ENCODE measurements at places on chromosomes 1 and 21.

DNA sequence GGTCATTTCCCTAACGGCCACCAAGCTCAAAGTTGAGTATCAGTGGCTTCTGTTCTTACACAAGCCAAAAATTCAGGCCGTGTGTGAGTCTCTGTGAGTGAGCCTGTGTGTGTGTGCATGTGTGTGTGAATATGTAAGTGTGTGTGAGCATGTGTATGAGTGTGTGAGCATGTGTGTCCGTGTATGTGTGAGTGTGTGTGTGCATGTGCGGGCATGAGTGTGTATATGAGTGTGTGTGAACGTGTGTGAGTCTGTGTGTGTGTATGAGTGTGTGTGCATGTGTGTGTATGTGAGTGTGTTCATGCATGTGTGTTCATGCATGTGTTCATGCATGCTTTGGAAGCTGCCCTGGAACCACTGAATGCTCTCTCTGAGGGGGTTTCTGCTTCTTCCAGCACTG, 105.7 kb downstream of the AJAP1 start:
- DNase-seq: no peak

- no peak for DNase-seq
Measured at GRCh38 chr21:29289317-29289716, 9.4 kb upstream of the BACH1 start.

GRCh38 chr1:162216604-162217003, 147.1 kb downstream of the NOS1AP start:
- no peak for DNase-seq

- no peak for DNase-seq
Measured at GRCh38 chr1:6984986-6985385, 199.7 kb downstream of the CAMTA1 start.

GRCh38 chr1:243455760-243456651, 200.2 kb downstream of the SDCCAG8 start:
- DNase-seq: no peak

DNA sequence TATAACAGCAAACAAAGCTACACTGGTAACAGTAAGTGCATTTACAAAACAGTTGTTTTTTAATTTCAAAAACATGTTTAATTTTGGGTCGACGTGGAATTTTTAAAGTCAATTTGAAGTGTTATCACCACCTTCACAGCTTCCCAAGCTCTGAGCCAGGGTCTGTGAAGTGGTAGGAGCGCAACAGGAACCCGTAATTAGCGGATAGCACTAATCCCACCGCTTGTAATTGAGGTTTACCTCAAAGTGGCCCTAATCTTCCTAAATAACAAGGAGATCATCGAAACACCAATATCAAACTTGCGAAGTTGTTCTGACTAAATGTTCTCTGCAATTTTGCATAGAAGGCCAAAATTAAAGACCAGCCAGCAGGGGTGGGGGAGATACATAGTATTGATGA, 18.8 kb downstream of the LBR start:
- DNase-seq: no peak

DNA sequence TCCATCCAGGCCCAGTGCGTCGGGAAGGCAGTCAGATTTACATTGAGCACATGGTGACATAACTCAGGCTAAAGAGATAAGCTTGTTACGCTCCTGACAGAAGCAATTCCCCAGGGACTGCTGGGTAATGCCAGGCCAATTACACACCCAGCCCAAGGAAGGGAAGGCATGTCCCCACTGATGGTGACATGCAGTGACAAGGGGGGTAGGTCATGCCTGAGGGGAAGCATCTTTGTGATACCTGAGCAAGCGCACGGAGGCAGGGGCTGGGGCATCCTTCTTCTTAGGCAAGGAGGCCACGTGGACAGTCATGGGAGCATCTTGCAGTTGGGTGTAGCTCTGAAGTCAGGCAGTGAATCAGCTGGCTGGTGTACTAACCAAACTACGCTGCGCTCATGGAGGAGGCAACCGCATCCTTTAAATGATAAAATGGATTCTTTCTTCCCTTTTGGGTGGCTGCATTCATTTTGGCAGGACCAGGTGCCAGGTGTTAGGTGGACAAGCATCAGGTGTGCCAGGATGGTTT, 39.6 kb upstream of the GRIK3 start:
- DNase-seq: no peak

DNA sequence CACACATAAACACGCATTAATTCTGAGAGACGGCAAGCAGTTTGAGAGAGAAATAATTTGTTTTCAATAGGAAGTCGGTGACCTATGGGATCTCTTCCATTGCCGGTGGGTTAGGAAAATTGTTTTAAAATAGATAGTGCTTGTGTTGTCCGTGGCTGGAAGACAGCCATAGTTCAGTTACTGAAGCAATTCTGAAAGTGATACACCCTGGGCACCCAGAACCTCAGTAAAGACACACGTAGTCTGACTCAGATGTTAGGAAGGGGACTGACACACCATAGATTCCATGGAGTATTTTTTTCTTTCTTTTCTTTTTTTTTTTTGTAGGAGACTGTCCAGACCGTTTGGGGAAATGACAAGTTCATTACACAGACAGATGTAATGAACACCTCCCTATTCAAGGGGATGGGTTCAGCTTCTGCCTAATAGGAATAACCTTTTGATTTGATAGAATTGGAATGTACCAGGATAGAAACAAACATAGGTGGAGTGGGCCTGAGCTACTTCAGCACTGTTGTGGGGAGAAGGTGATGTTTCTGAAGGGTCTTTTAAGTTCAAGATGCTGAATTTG, 1.6 kb downstream of the C1orf21 start:
- DNase-seq: peak; percentile 68

GRCh38 chr1:192284927-192285326, 31.9 kb upstream of the RGS21 start:
- no peak for DNase-seq

DNA sequence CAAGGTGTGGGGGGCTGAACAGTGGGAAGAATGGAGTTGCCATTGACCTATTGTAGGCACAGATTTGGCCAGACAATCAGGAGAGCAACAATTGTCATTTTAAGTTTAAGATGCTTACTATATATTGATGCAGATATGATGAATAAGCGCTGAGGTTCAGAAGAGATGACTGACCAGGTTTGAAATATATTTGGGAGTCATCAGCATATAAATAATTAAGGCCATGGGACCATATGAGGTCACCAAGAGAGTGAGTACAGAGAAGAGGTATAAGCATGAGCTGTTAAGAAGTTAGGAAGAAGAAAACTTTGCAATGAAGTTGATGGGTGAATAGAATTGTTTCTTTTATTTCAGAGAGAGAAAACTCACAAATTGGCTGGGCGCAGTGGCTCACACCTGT, 4.5 kb upstream of the GADD45A start:
- DNase-seq: no peak

- no peak for DNase-seq
Measured at GRCh38 chr1:156704930-156705320, 458 bp downstream of the CRABP2 start.

DNA sequence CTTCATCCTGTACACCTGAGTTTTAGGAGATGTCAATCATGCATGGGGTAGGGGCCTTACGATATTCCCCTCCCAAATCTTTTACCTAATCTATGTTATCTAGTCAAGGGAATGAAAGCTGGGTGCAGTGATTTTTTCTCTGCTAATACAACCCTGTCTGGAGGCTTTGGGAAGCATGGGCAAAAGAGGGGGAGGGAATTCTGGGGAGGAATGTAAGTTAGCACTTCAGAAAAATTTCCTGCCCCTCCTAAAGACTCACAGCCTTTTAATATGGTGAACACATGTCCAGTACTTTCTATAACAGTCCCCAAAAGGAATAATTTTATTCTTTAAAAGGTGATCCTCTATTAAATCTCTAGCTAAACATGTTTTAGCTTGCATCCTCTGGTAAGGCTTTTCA, 25.6 kb upstream of the PRELP start:
- DNase-seq: no peak

DNA sequence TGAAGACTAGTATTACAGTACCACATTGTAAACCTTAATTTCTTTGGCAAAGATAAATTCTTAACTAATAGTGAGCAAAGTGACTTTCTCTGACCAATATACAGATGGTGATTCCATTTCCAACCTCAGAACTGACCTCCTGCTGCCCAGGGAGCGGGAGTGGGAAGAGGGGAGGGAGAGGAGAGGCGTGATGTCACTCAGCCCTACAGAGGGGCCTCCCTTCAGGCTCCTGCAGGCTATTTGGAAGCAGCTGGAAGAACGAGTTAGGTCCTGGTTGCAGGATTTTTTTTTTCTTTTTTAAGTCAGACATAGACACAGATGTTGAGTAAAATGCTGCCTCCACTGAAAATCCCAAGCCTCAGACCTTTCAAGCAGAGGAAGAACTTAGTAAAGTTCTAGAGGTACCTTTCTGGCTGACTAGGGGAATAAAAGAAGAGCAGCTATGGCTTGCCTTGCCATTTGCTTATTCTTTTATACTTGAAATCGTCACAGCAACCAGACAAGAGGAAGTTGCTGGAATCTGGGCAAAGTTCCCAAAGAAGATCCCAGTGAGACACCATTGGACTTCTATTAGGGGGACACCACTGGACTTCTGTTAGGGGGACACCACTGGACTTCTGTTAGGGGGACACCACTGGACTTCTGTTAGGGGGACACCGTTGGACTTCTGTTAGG, 54.5 kb downstream of the EXO1 start:
- no peak for DNase-seq

DNA sequence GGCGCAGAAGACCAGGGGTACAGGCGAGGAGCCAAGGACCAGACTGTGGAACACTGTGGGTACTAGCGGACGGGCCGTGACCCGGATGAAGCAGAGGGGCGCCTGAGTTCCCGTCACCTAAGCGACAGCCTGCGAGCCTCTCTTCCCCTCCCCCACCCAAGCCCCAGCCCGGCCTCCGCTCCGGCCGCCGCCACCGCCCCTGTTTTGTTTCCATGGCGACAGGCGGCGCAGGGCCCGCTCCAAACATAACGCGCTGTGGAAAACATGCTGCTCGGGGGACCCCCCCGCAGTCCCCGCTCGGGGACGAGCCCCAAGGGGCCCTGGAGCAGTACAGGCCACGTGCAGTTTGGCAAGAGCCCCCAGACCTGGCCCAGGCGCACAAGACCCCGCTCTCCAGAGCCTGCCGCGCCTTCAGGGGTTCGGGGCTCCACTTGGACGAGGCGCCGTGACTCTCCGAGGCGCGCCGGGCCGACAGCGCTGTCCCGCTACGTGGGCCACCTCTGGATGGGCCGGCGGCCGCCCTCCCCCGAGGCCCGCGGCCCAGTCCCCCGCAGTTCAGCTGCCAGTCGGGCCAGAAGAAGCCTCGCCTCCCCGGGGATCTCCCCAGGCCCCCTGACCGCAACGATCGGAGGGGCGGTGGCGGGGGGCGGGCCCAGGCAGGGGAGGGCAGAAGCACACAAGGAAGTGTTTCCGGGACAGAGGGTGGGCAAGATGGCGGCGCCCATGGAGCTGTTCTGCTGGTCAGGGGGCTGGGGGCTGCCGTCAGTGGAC, at the start of gene MTX1:
MTX1 (plus strand) TSS at position 155 of the 771 bp plus-strand sequence; CDS start at position 265, 110 bp downstream.
- DNase-seq: peak; percentile 91

DNA sequence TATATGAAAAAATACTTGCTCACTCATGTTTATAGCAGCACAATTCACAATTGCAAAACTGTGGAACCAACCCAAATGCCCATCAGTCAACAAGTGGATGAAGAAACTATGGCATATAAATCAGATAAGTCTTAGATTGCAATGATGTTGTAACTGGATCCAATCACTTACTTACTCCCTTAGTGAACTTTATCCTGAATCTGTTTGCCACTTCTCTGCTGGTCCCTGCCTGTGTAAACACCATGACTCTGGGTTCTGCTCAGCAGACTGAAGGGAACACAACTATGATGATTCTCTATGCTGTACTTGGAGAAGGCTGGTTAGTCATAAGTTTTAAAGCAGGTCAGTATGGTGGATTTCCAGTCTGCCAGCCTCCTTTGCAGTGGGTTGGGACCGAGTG, 391.2 kb downstream of the RWDD3 start:
- DNase-seq: no peak

DNA sequence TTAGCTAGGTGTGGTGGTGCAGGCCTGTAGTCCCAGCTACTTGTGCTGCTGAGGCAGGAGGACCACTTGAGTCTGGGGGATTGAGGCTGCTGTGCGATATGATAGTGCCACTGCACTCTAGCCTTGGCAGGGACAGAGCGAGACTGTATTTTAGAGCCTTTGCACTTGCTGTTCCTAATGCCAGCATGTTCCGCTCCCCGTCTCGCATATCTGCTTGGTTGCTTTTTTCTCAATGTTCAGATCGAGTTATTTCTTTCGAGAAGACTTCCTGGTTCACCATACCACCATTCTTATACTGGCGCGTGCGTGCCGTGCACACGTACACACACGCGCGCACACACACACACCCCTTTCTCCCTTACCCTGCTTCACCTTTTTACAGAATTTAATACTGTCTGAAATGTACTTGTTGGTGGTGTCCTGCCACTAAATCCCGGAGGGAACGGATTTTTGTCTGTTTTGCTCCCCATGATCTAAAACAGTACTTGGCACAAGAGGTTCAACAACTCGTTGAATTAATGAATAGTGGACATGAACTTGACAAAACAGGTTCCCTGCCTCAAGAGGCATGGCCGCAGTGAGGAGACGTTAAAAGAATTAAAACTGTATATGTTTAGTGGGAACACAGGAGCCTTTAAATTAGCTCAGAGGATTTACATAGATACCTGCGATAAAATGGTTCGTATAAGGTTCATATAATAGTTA, 1.1 kb upstream of the RPRD2 start:
- no peak for DNase-seq

DNA sequence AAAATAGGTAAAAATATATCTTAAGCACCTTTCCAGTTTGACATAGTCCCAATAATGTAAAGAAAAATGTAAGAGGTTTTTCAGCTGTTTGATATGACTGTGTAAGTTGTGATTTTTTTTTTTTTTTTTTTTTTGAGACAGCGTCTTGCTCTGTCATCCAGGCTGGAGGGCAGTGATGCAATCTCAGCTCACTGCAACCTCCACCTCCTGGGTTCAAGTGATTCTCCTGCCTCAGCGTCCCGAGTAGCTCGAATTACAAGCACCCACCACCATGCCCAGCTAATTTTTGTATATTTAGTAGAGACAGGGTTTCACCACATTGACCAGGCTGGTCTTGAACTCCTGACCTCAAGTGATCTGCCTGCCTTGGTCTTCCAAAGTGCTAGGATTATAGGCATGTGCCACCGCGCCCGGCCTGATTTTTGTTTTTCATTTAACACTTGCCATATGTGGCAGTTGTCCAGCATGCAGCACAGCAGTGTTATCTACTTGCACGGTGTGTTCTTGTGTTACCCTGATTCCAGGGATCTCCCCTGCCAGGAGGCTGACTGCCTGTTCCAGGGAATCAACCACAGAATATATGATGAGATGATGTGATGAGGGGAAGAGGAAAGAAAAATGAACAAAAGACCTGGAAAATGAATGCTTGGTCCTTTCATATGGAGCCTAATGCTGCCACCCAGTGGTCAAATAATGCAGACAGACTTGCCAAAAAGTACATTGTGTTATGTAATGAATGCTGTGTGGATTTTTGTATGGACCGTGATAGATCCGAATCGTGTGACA, 79.0 kb downstream of the RAVER2 start:
- peak; percentile 14 for DNase-seq

GRCh38 chr1:183234660-183235476, 48.8 kb downstream of the LAMC2 start:
- no peak for DNase-seq

- no peak for DNase-seq
Measured at GRCh38 chr1:54865238-54866073, 21.5 kb downstream of the DHCR24 start.

- no peak for DNase-seq
Measured at GRCh38 chr1:25568834-25569596, 25.6 kb downstream of the LDLRAP1 start.

GRCh38 chr1:82799261-82799660, 998.5 kb downstream of the ADGRL2 start:
- DNase-seq: no peak
